AG09319 (cell line): ENCODE measurements at places on chromosomes 7 and 10.

- no peak for DNase-seq
These were observed 44.7 kb downstream of the DOCK4 start for GRCh38 chr7:112161253-112162141.

- DNase-seq: no peak
These were observed 19.1 kb upstream of the SOSTDC1 start for GRCh38 chr7:16484453-16485158.

DNA sequence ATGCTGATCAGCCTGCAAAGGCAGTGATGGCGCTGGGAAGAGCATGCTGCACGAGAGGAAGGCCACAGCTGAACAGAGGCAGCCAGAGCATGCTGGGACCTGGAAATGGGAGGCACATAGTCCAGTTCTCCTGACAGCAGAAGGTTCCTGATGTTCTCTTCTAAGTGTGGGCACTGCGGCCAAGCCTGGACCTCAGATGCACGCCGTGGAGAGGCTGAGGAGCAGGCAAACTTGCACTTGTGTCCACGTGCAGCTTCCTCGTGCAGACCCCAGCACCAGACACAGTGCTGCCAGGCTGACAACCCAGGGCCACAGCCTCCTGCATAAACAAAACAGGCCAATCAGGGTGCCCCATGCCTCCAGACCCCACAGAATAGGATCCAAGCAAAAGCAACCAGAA, 93.5 kb upstream of the LANCL2 start:
- no peak for DNase-seq

DNA sequence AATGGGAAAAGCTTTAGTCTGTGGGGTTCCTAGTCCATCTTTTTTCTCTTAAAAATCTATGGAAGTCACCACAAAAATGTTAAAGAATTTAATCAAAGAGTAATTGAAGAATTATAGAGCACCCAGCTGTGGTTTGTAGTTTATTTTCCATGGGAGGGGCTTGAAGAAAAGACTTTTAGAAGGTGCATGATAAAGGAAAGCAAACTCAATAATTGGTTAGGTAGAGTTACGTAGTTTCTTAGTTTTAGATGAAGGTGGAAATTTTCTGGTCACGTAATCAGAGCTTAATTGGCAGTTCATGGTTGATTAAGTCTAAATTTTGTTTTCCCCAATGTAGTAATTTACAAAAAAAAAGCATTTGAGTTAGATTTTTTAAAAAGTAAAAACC, 724 bp downstream of the ZNF107 start:
- DNase-seq: no peak

DNA sequence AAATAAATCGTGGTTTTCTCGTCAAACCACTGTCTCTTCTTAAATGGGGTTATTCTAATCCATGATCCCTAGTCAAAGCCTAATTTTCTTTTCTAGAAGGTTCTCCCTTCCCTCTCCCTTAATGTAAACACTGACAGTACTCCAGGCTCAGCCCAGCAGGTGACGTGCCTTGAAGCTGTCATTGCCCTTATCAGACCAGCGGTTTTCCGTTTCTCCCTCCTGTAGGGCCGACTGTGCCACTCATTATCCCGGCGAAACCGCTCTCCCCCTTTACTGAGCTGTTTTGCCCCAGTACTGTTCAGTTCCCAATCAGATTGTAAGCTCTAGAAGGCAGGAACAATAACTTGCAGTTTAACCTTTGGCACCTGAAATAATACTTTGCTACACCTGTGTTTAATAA, 153.5 kb upstream of the RHEB start:
- DNase-seq: no peak

GRCh38 chr7:158979635-158980351, 123.4 kb downstream of the DYNC2I1 start:
- no peak for DNase-seq

DNA sequence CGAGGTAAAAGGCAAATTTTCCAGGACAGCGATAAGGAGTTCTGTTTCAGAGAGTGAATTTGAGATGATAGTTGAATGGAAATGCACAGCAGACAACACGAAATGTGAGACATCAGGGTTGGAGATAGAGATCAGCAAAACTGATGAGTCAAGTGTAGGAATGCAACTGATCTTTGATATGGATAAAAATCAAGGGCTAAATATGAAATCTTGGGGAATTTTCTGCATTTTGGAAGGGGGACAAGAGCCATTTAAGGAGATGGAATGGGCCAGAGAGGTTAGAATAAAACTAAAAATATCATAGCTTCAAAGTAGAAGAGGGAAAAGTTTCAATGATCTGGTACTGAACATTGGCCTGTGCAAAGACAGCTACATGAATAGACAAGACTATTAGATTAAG, 11.5 kb downstream of the CISD1 start:
- DNase-seq: no peak

DNA sequence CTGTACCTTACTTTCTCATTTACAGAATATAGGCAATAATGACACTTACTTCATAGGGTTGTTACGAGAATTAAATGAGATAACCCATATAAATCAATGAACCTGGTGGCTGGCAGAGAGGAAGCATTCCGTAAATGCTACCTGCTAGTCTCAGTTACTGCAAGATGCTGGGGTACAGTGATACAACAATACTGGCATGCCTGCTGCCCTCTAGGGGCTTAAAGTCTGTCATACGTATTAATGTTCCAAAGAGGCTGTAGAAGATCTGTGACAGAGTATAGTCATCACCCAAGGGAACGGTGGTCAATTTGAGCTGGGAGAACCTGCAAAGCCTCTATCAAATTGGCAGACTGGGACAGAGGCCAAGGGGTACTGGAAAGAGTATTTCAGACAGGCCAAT, 421.5 kb downstream of the GPAM start:
- no peak for DNase-seq

DNA sequence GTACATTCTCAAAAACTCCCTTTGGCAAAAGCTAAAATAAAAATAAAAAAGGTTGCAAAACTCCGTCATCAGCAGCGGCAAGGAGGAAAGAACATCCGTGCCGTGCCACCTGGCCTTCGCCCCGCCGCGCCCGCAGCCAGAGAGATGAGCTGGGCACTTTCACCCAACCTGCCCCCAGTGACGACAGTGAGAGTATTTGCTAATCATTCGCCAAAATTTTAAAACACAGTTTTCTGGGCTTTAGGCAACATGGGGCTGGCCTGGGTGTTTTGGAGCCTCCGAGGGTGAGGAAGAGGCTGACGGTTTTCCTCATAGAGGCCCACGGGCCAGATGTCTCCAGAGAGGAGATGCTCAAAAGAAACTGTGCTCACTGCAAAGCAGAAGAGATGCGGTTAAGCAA, 128.2 kb downstream of the PRKAG2 start:
- no peak for DNase-seq

DNA sequence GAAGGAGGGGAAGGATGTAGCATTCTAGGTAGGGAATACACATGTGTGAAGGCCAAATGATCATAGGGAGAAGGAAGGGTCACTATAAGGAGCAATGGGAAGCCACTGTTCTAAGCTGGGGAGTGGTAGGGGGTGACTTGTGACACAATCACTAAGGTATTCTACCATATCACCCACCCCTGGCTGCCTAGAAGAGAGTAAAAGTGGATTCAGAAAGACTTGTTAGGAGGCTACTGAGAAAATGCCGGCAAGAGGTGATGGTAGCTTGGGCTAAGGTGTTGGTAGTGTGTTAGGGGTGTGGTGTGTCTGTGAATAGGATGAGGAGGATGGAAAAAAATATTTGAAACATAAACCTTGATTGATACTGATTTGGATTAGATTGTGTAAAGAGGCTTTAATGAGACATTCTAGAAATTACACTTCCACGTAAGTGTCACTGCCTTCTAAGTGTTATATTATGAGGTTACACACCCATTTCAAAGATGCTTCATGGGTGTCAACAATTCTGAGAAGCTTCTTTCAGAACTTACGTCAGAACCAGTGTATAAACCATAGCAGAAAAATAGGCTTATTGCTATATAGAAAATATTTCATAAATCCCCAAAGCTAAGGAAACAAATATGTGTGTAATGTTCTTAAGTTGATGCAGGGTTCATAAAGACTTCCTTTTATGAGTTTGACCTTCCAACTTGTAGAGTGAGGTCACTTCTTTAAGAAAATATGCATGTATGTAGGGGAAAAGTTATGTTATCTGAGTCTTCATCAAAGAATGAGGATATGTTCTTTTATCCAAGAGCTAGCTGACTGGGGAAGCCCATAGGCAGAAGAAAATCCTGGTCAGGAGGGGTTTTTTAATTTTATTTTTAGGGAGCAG, 5.6 kb upstream of the BPGM start:
- DNase-seq: no peak

DNA sequence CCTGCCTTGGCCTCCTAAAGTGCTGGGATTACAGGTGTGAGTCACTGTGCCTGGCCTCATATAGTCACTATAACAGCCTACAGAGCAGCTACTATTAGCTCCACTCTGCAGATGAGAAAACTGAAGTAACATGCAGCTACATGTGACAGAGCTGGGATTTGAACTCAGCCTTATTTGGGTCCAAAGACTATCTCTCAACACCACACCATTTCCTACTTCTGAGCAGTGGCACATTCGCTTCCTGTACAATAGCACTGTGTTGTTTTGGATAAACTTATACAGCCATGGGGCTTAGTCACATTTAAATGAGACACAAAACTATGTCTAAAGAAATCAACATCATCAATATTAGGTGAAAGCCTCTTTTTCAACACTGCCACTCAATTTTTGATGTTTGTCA, 69.8 kb upstream of the DNAJB12 start:
- no peak for DNase-seq

DNA sequence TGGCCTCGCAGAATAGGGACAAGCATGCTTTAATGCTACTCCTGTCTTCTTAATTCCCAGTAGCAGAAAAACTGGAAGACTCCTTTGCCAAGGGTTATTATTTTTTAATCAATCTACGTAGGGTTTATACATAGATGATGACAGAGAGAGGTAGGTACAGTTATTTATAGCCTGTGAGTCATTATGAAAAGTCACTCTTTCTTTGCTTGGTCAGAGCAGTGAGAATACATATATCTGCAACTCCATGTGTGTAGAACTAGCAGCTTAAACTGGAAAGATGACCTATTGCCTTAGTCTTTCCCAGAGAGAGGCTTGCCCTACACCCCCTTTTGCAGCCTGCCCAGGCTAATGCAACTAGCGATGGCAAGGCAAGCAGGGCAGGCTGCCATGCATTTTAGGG, 1050.6 kb downstream of the NRG3 start:
- DNase-seq: no peak

DNA sequence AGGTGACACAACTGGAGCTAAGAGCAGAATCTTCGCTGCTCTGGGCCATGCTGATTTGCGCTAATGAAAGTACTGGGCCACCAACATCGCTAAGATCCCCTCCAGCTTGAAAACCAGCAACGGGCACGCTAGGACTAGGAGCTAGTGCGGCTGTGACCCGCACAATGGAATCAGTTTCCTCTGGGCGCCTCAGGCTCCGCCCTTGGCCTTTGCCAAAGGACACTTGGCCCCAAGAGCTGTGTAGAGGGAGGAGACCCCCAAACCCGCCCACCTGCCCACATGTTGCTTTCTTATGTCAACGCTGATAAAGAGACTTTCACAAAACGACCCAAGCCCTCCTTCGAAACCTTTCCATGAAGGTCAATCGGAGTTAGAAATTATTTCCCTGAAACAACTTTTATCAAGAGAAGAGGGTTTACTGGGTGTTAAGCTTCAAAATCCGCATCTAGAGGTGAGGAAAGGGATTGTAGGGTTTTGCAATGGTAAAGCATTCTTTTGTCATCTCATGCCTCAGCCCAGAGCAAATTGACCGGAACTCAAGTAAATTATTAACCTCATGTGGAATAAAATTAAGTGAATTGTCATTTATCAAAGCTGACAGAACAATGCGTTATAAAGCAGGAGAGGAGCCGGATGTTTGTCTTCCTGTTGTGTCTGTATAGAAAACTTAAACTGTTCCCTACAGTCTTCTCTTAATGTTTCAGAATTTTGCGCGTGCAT, 9.4 kb downstream of the ABCB5 start:
- DNase-seq: no peak

DNA sequence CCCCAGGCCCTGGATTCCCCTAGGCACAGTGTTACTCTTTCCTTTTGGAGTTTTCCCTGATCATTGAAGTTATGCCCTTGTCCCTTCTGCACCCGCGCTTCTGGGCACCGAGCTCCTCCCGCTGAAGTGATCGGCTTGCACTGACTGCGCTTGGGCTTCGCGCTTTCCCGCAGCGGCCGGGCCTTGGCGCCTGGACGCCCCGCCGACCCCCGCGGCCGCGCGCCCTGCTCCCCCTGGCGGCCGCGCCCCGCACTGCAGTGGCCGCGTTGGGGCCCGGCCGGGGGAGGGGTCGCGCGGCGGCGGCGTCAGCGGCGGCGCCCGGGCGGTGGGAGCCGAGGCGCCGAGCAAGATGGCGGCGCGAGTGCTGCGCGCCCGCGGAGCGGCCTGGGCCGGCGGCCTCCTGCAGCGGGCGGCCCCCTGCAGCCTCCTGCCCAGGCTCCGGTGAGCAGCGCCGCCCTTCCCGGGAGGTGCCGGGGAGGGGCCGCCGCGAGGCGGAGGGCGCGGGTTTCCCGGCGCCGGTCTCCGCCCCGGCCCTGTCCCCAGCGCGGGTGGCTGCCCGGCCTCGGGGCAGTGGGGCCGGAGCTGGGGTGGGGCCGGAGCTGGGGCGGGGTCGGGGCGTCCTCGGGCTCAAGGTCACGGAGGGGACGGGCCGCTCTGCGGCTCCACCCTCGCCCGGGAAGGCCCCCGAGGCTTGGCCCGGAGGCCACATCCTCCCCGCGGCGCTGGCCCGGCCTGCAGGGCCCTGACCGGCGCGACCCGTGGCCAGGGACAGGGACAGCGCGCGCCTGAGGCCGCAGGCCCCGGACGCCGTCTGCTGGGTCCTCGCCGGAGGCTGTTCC, at the start of gene NIPSNAP2:
Gene NIPSNAP2 (plus strand): TSS at position 325 of the 839 bp plus-strand sequence. CDS start 25 bp downstream, at position 350.
- DNase-seq: no peak
